ENCODE measurements at places on chromosomes 6 and 20.

DNA sequence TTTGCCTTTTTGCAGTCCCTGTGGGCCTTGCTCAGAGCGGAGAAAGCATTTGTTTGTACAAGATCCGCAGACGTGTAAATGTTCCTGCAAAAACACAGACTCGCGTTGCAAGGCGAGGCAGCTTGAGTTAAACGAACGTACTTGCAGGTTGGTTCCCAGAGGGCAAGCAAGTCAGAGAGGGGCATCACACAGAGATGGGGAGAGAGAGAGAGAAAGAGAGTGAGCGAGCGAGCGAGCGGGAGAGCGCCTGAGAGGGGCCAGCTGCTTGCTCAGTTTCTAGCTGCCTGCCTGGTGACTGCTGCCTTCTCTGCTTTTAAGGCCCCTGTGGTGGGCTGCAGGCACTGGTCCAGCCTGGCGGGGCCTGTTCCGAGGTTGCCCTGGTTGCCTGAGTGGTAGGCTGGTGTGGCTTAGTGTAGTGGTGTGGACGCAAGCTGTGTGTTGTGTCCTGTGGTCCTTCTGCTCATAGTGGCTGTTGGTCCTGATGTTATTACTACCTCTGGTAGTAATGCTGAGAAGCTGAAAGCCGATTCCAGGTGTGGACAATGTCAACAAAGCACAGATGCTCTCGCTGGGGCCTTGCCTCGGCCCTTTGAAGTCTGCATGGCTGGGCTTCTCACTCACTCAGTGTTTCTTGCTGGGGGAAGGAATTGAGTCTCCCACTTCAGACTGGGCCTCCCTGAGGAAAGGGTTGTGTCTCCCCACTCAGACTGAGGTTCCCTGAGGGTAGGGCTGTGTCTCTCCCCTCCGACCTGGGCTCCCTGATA lies 12.1 kb downstream of the VEGFA start:
- DNase-seq: no peak

GRCh38 chr6:26305641-26305969 lies 59.4 kb upstream of the BTN3A2 start:
- no peak for DNase-seq

GRCh38 chr6:53241938-53242337 lies 93.3 kb upstream of the GCM1 start:
- DNase-seq: no peak

DNA sequence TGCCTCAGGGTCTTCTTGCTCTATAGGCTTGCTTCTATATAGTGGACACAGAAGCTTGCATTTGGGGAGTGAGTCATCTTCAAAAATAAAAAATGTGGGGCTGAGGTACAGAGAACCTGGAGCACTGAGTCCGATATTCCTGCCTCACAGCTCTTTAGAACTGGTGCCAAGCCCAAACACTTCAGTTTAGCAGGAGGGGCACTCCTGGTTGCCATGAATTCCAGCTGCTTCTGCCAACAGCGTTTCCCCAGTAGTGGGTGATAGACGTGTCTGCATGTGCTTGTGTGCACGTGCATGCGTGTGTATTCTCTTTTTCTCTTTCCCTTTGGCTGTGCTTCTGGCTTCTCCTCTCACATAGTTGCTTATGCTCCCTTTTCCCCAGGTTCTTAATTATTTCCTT lies 11.9 kb downstream of the DNPH1 start:
- no peak for DNase-seq

DNA sequence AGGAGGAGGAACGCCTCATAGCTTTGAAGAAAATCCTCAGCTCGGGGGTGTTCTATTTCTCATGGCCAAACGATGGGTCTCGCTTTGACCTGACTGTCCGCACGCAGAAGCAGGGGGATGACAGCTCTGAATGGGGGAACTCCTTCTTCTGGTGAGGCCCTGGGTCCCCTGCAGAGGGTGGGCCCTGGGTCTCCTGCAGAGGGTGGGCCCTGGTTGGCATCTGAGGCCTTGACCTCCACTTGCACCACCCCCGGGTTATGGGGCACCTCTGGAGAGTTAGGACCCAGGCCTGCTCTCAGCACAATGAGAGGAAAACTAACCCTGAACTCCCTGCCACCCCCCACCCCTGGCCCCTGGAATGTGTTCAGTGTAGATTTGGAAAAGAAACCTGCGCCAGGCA lies 47.2 kb downstream of the SYNJ2 start:
- DNase-seq: no peak

- DNase-seq: no peak
Observed at GRCh38 chr20:10412591-10413408, 21.2 kb downstream of the MKKS start.

DNA sequence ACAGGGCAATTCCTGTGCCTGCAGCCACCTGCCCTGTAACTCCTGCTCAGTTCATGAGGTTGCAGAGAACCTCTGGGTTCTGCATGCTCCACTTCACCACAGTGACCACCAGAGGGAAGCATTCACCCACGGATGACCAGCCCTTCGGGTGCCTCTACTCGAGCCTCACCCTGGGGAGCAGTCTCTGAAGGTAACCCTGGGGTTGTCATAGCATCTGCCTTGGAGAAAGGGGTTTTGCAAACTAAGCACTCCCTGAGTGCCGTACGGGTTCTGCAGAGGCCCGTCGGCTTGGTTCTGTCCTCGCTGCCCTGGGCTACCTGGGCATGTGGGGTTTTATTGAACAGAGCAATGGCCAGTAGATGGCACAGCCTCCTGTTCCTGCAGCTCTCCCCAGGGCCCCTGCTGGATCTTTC lies 10.2 kb upstream of the CST5 start:
- DNase-seq: peak; percentile 36

- no peak for DNase-seq
Observed at GRCh38 chr6:51817832-51818231, 269.6 kb downstream of the PKHD1 start.

DNA sequence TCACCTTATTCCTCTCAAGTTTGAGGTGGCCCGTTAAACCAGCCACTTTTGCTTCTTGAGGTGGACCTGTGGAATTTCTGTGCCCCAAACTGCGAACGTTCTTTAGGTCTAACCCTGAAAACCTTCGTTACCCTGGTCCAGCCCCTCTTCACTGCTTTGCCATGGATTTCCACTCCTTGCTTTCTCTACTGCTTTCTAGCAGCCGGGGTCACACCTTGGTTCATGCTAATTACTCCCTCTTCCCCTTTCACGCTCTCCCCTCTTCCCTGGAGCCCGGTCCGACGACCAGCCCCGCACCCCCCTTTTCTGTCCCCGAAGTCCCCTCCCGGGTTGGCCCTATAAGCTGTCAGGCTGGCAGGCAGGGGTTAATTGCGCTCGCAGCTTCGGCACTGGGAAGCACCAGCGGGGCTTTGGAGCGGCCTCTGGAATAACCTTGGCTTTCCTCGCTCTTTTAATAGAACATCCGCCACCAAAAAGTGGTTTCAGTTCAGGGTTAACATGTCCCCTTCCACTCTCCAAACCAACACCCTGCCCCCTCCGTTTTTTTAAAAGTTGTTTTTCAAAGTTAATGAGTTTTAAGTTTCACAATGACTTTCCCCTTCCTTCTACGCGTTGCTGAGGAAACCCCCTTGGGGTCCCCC lies 1.4 kb upstream of the HIVEP1 start:
- DNase-seq: peak; percentile 19

DNA sequence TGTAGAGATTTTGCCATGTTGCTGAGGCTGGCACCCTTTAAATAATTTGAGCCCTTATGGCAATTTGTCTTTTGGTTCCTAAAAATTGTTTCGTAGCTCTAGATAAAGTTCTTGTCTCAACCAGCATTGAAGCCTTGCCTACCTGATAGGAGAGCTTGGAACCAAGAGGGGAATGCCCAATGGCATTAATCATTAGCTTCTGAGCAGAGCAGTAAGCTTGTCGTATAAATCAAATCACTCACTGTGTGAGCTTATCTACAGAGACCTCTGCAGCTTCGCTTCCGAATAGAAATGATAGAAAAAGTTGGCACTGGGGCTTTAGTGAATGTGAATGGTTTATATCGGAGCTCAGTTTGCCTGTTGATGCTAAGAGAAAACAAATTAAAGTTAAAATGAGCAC lies 10.7 kb downstream of the ANKRD6 start:
- no peak for DNase-seq

- no peak for DNase-seq
Observed at GRCh38 chr6:160084198-160084776, 37.3 kb upstream of the SLC22A1 start.

DNA sequence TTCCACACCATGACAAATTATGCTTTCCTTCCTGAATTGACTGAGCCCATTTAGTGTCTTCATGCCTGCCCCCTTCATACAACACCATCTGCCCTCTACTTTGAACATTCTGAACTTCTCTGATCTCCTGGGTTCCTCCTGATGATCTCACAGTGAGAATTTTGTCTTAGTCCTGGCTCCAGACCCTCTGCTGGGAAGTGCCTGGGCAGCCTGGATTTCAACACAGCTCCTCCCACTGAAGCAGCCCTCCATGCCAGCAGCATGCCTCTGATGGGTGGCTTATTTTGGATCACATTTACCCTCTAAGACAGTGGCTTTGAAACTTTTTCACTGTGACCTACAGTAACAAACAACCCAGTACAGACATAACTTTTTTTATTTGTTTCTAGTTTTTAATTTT lies 41.5 kb downstream of the DSE start:
- DNase-seq: no peak

DNA sequence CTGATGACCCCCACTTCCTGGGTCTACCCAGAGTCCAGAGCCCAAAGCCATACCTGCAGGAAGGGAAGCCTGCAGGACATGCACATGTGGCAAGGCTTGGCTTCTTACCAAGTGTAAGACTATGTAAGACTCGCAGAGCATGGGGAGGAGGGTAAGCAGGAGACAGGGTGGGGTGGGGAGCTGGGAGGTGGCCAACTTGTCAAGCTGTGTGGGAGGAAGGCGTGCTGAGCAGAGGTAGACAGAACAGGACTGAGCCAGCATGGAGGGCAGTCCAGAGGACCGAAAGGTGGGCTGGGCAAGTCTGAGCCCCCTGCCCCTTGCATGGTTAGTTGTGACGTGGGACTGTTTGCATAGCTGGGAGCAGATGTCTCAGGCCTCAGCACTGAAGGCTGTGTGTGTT lies 53.4 kb upstream of the RNF24 start:
- no peak for DNase-seq

- no peak for DNase-seq
Observed at GRCh38 chr20:5606350-5606749, 143.9 kb upstream of the SHLD1 start.

DNA sequence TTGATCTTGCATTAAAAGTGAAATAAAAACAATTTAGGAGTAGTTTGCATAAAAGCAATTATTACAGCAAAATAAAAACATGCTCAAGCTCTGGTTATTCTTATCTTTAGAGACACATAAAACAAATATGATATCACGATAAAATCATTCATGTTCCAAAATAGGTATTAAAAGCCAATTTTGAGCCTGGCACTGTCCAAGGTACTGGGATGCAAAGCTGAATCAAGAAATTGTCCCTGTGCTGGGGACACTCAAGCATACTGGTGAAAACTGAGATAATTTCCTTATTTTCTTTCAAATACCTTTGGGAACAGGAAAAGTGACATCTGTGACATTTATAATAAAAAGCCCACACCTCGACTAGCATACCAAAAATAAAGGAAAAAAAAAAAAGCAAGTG lies 931 bp upstream of the MTCL3 start:
- no peak for DNase-seq

GRCh38 chr20:13800728-13801134 lies 15.9 kb downstream of the NDUFAF5 start:
- DNase-seq: no peak

DNA sequence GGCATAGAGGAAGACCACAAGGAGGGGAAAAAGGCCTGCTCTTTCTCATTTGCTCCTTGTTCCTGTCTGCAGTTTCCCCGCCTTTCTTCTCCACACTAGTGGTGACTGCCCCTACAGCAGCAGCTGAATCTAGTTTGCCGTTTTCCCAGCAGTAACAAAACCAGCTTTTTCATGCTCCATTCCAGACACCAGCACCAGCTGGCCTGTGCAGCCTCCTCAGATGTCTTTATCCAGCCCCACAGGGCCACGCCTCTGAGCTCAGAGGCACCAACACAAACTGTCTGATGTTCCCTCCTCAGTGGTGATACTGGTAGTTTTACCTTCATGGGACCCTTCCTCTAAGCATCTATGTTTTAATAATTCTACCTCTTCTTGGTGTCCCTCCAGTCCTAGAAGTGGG lies 70.4 kb upstream of the SLC24A3 start:
- no peak for DNase-seq

DNA sequence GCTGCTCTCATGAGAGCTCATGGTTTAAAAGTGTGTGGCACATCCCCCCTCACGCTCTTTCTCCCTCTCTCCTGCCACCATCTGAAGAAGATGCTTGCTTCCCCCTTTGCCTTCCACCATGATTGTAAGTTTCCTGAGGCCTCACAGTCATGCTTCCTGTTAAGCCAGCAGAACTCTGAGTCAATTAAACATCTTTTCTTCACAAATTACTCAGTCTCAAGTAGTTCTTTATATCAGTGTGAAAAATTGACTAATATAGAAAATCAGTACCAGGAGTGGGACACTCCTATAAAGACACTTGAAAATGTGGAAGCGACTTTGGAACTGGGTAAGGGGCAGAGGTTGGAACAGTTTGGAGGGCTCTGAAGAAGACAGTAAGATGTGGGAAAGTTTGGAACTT lies 45.0 kb downstream of the HACE1 start:
- DNase-seq: no peak

DNA sequence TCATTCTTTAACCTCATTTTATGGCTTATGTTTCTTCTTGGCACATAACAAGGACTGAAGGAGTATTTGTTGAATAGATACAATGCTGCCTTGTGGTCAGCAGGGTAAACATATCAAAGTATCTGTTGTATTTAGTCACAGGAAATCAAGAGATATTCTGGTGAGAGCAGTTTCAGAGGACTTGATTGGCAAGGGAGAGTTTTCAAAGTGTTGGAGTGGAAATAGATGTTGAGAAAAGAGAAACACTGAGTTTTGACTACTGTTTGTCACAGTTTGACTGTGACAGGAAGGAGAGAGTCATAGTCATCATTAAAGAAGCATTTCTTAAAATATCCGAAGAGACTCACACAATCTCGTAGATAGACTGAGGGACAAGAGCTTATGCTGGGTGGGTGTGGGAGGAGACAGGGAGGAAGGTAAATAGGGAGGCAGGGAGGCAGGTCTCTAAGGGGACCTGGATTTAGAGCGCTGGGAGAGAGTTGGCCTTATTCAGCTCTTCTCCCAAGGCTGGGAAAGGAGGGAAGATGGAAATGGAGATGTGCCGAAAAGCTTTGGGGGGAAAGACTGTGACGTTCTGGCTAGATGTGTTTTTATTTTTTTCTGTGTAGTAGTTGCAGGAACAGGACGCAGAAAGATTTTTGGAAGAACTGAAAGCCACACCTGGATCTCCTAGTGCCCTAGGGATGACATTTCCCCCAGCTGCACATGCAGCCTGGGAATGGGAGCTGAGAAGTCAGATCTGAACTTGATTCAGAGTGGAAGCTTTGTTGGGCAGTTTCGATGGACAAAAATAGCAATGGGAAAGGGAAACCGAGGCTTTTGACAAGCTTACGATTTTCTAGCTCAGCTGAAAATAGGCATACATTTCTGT lies 65.0 kb upstream of the IFNGR1 start:
- DNase-seq: peak; percentile 56

- DNase-seq: peak; percentile 44
Observed at GRCh38 chr6:111487661-111488060, 4.6 kb upstream of the REV3L start.

- no peak for DNase-seq
Observed at GRCh38 chr20:57938158-57939108, 228.6 kb upstream of the PMEPA1 start.

GRCh38 chr20:54293526-54293925 lies 85.6 kb downstream of the PFDN4 start:
- no peak for DNase-seq
